Fibroblast of lung (primary cell): ENCODE measurements at places on chromosomes 16 and 17.

DNA sequence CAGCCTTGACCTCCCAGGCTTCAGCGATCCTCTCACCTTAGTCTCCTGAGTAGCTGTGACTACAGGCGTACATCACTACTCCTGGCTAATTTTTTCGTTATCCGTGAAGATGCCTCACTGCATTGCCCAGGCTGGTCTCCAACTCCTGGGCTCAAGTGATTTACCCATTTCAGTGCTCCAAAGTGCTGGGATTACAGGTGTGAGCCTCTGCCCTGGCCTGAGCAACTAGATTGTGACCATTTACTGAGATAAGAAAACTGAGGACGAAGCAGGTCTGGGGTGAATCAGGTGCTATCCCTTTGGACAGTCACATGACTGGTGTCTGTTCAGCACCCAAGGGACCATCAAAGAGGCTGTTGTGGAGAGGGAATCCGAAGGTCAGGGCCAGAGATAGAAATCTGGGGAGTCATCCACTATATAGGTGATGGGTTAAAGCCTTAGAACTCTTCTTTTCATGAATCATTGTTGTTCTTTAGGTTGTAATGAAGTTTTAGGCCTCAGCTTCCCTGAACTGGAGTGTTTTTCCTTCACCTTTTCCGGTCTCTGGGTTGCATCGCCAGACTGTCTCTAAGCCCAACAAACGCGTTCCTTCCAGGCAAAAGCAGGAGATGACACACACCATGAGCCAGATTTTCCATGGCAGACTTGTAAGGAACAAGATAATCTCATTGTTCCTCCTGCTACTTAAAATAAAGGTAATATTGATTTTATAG, 62.5 kb downstream of the FTO start:
- H3K36me3 ChIP-seq: no peaks in the 10 kb centered on the region
- no peak overlapping the region for H3K4me3 ChIP-seq
- no peak overlapping the region for H3K27ac ChIP-seq

DNA sequence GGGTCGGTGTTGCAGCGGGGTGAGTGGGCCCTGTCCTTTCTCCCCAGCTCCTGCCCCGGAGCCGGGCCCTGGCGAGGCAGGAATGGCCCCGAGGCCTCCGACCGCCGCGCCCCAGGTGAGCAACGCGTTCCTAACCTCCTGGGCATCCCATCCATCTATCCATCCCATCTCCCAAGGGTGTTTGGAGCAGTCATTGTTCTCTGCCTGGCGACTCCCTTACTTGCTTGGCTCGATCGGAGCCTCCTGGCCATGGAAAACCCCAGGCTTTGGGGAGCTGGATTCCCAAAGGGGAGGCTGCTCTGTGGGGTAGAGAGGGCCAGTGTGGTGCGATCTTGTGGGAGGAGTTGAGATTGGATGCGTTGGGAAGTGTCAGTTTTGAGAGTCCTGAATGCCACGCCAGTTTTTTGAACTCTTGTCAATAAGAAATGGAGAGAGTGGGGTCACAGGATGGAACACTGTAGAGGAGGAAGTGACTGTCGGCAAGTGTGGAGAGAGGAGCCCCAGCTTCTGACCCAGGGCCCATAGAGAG, 684 bp downstream of the ZFP90 start:
- peak overlapping the region; percentile 86 for H3K4me3 ChIP-seq
- H3K36me3 ChIP-seq: no peaks in the 10 kb centered on the region
- no peaks in the 10 kb centered on the region for H3K27me3 ChIP-seq
- no peak overlapping the region for H3K27ac ChIP-seq
- peak; percentile 22 for DNase-seq
- H3K4me1 ChIP-seq: no peaks in the 10 kb centered on the region

DNA sequence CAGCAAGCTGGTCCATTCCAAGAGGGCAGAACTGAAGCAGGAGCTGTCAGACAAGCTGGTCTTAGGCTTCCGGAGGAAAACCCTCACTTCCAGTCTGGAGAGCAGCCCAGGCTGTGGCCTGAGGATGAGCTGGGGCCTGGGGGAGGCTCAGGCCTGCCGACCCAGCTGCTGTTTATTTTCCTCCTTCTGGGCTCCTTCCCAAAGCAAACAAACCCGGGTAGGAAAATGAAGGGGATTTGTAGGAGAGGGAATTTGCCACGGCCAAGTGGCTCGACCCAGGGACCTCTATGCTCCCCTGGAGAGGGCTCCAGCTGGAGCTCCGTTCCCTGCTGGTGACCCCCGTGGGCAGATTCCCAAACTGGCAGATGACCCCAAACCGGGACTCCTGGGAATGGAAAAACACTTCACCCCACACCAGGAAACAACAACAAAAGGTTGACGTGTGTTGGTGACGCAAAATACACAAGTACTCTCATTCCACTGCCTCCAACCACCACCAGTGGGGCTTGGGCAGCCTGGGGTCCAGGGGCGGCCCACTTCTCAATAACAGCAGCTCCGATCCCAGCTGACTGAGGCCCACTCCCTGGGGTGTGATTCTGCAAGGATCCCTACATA, 8.8 kb downstream of the JUP start:
- DNase-seq: peak; percentile 94
- no peaks in the 10 kb centered on the region for H3K36me3 ChIP-seq
- no peaks in the 10 kb centered on the region for H3K27me3 ChIP-seq
- H3K27ac ChIP-seq: peak overlapping the region; percentile 72
- no peak overlapping the region for H3K4me3 ChIP-seq

- no peak for DNase-seq
- no peaks in the 10 kb centered on the region for H3K4me1 ChIP-seq
- no peak overlapping the region for H3K4me3 ChIP-seq
- peaks cover 7% of the 10 kb centered on the region for H3K27me3 ChIP-seq
Observed at GRCh38 chr17:77042476-77043231, 98.1 kb upstream of the SEC14L1 start.

GRCh38 chr17:78236362-78237127, 5.1 kb downstream of the TMEM235 start:
- H3K27ac ChIP-seq: no peak overlapping the region
- peaks cover 15% of the 10 kb centered on the region for H3K27me3 ChIP-seq
- H3K4me3 ChIP-seq: no peak overlapping the region
- H3K4me1 ChIP-seq: no peaks in the 10 kb centered on the region
- DNase-seq: no peak
- no peaks in the 10 kb centered on the region for H3K36me3 ChIP-seq

DNA sequence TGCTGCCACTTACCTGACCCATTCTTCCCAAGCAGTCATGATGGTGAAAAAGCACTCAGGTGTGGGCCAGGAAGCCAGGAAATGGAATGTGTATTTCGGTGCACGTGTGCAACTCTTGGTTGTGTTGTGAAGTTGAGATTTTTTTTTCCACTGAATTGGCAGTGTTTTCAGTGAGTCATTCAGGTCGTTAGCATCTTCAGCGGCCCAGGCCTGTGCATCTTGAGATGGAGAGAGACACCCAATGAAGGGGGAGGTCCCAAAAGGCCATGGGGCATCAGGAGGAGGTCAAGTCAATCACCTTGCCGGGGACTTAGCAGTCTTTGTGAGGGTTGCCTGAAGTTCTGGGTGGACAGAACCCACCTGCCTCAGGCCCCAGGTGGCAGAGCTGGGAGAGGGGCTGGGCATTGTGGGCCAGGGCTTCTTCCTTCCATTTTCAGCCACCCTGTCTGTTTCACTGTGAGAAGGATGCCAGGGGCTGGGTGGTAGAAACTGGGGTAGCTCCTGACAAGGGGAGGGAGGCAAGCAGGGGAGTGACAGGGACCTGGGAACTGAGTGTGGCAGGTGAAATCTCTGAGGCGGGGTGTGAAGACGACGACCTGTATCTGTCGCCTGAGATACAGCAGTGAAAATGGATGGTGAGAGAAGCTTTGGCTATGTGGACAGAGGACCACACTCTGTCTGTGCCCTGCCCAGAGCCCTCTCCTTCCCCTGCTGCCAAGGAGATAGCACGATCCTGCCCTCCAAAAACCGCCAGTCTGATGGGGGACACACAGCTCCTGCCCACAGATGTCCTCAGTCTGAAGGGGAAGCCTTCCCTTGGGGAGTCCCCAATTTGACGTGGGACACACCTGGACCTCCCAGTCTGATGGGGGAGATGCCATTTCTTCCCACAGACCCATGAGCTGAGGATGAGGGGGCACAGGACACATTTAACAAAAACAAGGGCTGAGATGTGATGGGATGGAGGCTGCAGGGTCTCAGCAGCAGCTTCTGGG, 11.9 kb downstream of the TBKBP1 start:
- H3K36me3 ChIP-seq: no peaks in the 10 kb centered on the region
- no peak overlapping the region for H3K27ac ChIP-seq
- H3K4me3 ChIP-seq: no peak overlapping the region
- no peak for DNase-seq

- no peak for DNase-seq
- no peaks in the 10 kb centered on the region for H3K27me3 ChIP-seq
- no peak overlapping the region for H3K4me3 ChIP-seq
- peaks cover 11% of the 10 kb centered on the region for H3K4me1 ChIP-seq
- H3K27ac ChIP-seq: no peak overlapping the region
Observed at GRCh38 chr17:12731839-12732238, 57.5 kb upstream of the ARHGAP44 start.

DNA sequence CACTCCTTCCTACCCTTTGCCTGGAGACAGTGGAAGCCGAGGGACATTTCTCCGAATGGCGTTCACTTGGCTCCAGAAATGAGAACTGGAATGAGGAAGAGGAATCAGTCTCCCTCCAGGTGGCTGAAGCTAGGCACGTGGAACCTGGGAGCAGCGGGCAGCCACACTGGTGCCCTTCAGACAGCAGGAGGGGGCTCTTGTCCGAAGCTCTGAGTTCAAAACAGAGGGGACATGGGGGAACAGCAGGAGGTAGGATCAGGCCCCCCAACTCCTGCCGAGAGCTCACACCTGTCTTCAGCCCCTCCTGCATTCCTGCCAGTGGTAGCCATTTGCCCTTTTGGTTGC, 41.5 kb downstream of the TMEM235 start:
- no peaks in the 10 kb centered on the region for H3K36me3 ChIP-seq
- H3K4me1 ChIP-seq: no peaks in the 10 kb centered on the region
- H3K4me3 ChIP-seq: no peak overlapping the region
- H3K27me3 ChIP-seq: peaks cover 16% of the 10 kb centered on the region
- DNase-seq: no peak

- no peak overlapping the region for H3K27ac ChIP-seq
- H3K27me3 ChIP-seq: peaks cover 5% of the 10 kb centered on the region
- H3K4me1 ChIP-seq: no peaks in the 10 kb centered on the region
- H3K36me3 ChIP-seq: no peaks in the 10 kb centered on the region
- no peak for DNase-seq
Observed at GRCh38 chr17:81186203-81186602, 20.2 kb upstream of the AATK start.

DNA sequence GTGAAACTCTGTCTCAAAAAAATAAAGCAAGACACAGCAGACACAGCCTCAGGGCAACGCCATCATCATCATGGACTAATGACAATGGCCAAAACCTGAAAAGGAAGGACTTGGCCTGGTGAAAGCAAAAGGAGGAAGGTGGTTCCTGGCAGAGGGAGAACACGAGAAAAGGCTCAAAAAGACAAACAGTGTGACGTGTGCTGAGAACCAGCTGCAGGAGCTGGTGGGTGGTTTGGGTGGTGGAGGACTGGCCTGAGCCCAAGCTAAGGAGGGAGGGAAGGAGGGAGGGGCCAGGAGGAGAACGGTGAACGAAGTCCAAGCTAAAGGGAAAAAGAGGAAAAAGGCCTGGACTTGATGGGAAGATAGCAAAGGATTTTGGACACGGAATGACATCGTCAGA, 85.1 kb downstream of the SLC39A11 start:
- H3K4me1 ChIP-seq: no peaks in the 10 kb centered on the region
- H3K36me3 ChIP-seq: no peaks in the 10 kb centered on the region
- no peak overlapping the region for H3K27ac ChIP-seq
- H3K27me3 ChIP-seq: no peaks in the 10 kb centered on the region

DNA sequence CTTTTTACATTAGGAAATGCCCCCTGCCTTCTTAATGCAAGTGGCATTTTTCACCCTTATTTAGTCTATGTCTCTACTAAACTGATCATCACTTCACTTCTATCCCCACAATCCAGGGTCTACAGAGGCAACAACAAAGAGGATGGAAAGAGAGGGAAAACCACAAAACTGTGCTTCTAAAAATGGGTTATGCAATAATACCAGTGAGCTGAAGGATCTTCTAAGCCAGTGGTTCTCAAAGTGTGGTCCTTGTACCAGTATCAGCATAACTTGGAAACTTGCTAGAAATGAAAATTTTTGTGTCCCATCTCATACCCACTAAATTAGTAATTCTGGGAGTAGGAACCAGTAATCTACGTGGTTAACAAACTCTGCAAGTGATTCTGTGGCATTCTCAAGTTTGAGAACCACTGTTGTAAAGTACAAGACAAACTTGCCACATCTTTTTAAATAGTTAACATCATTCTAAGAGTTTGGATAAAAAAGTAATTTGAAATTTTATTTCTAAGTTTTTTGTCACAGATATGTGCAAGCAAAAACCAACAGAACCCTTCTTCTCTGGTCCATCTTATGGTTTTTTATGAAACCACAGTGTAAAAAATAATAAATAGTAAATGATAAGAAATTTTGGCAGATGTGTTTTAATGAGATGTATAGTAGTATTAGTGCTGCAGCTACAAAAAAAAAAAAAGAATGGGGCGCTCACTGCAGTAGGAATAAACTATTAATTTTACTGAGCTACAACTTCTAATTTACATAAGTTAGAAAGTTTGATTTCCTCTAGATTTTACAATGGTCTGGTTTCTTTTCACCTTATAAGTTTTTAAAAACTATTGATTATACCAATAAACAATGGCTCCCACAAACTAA, 16.2 kb downstream of the CDC27 start:
- no peaks in the 10 kb centered on the region for H3K4me1 ChIP-seq
- no peak overlapping the region for H3K4me3 ChIP-seq
- no peak overlapping the region for H3K27ac ChIP-seq
- H3K27me3 ChIP-seq: no peaks in the 10 kb centered on the region
- H3K36me3 ChIP-seq: peaks cover 2% of the 10 kb centered on the region

DNA sequence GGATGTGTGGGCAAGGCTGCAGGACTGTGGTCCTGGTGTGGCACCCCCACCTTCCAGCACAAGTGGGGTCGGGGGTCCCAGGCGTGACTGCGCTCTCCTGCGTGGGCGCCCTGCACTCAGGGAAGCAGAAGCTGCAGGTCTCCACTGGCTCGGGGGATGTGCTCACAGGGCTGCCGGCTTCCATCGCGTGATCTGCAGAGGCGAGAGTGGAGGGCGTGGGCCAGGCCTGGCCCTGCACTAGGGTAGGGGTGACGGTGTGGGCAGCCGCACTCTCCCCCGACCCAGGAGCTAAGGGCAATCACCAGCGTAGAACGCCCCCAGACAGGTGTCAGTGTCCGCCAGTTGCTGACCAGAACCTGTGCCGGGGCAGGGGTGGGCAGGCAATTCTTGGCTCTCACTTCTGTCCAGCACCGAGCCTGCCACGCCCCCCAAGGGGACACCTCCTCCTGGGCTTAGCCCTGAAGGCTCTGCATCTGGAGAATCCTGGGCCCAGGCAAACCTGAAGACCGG, 32.3 kb downstream of the TNFRSF13B start:
- no peak overlapping the region for H3K4me3 ChIP-seq
- no peak overlapping the region for H3K27ac ChIP-seq
- H3K27me3 ChIP-seq: peaks cover 6% of the 10 kb centered on the region

DNA sequence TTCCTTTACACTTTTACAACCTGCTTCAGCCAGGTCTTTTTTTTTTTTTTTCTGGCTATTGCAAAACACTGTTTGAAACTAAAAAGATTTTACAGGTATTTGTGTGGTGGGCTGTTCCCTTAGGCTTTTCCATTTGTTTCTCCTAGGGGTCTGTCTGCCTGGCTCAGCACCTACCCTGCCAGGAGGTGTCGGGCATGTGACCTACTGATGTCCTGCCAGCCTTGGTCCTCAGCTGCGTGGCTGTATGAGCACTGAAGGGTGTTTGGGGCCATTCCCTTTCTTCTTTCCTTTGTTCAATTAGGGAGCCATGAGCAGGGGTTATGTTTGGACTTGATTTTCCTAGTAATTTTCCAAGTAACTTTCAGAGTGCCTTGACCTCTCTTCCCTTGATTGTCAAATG, 269.2 kb upstream of the SALL1 start:
- no peak overlapping the region for H3K27ac ChIP-seq
- DNase-seq: no peak
- H3K4me3 ChIP-seq: no peak overlapping the region
- H3K27me3 ChIP-seq: no peaks in the 10 kb centered on the region
- no peaks in the 10 kb centered on the region for H3K4me1 ChIP-seq
- no peaks in the 10 kb centered on the region for H3K36me3 ChIP-seq
